ENCODE measurements at places on chromosomes 3 and 15.

GRCh38 chr15:83088876-83089275, 18.6 kb upstream of the TM6SF1 start:
- no peak for DNase-seq

- no peak for DNase-seq
Observed at GRCh38 chr15:90297021-90297420, 31.5 kb downstream of the NGRN start.

DNA sequence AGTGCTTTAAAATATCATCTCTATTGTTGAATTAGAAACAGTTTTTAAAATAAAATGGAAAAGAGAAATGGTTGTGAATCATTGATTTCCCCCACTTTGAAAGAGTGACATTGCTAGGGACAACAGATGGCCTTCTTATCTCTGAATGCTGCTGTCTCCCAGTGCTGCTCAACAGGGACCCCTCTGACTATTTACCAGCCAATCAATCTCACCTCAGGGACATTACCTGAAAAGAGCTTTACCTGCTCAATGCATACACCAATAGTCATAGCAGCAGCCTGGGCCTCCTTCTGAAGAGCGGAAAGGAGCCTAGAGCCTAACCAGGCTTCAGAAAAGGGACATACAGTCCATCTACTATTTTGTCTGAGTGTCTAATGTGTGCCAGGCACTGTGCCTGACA, 162.8 kb downstream of the CGGBP1 start:
- DNase-seq, result no peak

- no peak for DNase-seq
Observed at GRCh38 chr3:39286771-39287170, 6.9 kb upstream of the CX3CR1 start.

DNA sequence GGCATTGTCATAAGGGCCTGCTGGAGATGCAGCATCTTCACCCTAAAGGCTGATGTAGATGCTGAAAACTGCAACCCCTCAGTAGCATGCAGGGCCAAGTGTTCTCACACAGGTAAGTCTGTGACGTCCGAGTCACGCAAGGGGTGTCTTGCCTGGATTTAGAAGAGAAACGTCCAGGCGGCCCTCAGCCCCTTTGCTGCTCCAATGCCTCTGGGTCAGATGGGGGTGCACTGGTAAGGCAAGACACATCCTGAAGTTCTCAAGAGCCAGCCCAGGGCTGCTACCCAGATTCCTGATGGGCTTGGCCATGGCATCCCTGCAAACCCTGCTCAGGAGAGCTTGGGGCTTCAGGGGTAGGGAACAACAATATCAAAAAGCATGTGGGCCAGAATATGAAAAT, 25.4 kb downstream of the ONECUT1 start:
- no peak for DNase-seq

- DNase-seq, result no peak
Observed at GRCh38 chr3:194606163-194606562, 27.1 kb downstream of the TMEM44 start.

DNA sequence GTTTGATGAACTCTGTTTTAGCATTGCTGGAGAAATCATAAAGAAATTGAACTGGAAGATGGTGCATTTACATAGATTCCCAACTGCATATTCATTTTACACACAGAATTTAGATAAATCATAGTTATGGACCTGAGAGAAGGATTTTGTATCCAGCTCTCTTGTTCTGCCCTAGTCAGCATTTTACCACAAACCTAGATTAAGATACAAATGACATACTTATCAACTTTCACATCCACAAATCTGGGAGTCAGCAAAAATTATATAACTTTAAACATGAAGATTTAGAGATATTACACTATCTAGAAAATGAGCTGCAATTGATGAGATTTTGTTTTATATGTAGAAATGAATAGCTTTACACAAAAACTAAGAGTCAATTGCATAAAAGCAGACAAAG, 632.8 kb downstream of the IGSF11 start:
- no peak for DNase-seq

Measured in LNCaP clone FGC (cell line).